CD4-positive, alpha-beta T cell treated with Interleukin-4 for 4 hours (primary cell): ENCODE measurements at places on chromosomes 6 and 20.

DNA sequence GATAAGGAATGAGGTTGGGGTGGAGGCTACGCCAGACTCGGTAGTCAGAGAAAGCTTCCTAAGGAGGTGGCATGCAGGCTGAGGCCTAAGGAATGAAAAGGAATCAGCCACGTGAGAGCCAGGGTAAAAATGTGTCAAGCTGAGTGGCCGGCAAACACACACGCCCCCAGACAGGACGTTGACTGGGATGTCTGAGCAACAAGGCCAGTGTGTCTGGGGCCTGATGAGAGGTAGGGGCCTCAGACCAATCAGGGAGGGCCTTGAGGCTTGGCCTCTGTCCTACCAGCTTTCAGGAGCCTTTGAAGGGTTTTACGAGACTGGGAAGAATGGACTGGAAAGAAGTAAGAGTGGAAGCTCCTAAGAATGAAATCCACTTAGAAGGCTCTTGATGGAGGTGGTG lies 61.0 kb upstream of the PHACTR2 start:
- DNase-seq: no peak

DNA sequence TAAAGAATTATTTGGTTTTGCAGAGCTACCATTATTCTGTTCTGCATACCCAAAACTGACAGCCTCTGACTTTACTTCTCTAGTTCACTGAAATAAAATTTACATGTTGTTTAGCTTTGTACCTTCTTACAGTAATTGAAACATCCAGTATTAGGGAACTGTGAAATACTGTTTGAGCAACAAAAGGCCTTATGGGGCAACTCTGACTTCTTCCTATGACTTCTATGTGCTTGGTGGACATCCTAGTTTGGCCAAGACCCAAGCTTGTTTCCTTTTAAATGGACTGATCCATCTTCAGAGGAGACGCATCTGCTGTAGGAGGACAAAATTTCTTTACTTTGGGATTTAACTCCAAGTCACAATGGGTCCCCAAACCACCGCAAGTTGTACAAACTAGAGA lies 44.7 kb downstream of the NR2E1 start:
- DNase-seq: no peak

DNA sequence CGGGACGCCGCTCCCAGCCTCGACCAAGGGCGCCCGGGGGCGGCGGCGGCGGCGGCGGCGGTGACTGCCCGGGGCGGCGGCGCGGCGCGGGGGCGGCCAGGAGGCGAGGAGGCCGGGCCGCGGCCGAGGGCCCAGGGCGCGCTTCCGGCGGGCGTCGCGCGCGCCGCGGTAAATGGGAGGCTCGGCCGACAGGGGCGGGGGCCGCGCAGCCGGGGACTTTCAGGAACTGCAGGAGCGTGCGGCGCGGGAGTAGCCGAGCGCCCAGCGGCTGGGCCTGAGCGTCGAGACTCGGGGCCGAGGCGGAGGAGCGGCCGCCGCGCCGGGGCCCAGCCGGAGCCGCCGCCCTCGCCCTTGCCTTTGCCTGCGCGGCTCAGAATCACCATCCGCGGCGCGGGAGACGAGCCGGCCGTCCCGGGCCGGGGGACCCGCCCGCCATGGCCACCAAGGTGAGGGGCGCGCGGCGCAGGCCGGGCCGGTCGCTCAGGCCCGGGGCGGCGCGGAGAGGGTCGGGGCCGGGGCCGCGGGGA lies at the start of gene SNX9:
Gene SNX9 (plus strand): TSS at position 246 of the 527 bp plus-strand sequence. CDS start 189 bp downstream, at position 435.
- DNase-seq: peak; percentile 31

DNA sequence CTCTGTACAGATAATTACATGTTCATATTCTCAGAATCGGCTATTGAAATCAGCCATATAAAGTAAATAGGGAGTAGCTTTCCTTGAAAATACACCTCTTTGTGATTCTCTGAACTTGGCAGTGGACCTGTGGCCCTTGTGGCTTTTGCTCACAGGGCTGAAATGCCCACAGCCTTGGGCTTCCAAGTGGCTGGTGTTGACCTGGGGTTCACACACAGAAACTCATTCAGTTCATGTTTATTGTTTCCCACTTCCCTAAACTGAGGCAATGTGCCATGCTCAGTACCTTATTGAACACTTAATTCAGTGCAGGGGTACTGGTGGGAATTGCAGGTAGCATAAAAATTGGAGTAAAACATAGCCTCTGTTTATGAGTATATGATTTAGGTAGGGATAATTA lies 19.1 kb upstream of the TULP4 start:
- no peak for DNase-seq

DNA sequence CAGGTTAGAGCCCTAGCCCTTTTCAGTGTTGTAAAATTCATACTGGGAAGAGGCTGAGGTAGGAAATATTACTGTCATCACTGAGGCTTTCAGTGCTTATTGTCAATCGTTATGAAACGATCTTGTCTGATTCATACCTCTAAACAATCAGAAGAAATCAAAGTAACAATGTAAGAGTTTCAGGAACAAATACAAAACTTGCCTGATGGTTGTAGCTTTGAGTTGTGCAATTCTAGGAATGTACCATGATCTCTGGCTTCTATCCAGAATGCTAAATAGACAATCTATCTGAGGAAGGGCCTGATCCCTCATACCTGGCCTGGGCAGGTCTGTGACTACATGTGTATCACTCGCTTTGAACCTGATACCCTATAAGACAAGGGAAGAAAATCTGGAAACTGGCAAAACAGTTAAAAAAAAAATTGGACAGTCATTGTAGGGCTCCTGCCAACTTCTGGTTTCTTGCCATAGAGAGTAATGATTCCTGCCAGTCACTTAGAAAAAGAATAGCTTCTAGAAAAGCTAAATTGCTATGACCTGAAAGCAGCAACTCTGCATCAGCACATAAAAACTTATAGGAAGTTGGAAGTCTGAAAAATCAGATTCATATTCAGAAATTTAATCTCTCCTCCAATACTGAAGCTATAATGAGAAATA lies 234.7 kb downstream of the BTBD9 start:
- DNase-seq: no peak

DNA sequence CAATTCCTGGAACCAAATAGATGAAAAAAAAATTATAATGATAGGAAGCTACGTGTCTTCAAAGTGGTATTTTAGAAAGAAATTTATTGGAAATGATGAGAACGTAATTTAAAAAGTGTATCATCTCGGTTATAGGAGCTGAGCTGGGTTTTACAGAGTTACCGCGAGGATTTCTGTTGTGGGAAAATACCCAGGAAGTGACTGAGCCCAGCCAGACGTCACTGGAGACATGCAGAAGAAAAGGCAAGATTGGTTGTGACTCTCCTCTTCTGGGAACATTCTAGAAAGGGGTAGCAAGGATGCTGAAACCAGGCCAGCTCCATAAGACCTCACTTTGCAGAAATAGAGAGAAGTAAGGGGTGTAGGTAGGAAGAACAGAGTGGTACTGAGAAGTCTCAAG lies 95.9 kb upstream of the ADGRF1 start:
- DNase-seq: no peak

DNA sequence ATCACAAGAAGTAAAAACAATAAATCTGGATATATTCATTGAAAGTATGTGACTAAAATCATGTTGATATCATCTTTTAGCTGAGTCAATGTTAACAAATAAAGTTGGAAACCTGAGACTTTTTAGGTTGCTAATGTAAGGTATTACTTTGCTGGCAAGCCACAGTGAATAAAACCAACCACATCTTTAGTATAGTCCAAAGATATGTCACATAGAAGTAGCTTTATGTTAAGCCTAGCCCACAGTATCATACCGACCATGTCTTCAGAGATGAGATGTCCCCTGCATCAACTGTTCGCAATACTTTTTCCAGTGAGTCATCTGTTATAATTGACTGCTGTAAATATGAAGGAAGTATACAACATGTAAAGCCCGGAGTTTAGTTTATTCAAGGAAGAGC lies 107.6 kb upstream of the MCHR2 start:
- no peak for DNase-seq

DNA sequence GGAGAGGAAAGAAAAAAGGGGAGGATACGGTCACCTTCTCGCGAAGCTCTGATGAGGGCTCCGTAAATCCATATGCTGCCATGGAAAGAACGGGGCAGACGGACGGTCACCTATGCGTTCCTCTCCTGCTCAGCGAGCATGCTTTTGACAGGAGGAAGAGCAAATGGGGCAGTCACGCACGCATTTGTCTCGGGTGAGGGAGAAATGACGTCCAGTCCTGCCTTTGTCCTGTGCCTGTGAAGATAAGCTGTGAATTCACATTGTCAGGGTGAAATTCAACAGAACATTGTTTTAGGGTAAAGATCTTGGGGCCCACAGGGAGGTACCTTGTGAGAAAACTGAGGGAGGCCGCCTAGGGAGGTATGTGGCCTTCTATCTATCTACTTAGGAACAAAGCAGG lies 83.8 kb downstream of the IRF4 start:
- no peak for DNase-seq

DNA sequence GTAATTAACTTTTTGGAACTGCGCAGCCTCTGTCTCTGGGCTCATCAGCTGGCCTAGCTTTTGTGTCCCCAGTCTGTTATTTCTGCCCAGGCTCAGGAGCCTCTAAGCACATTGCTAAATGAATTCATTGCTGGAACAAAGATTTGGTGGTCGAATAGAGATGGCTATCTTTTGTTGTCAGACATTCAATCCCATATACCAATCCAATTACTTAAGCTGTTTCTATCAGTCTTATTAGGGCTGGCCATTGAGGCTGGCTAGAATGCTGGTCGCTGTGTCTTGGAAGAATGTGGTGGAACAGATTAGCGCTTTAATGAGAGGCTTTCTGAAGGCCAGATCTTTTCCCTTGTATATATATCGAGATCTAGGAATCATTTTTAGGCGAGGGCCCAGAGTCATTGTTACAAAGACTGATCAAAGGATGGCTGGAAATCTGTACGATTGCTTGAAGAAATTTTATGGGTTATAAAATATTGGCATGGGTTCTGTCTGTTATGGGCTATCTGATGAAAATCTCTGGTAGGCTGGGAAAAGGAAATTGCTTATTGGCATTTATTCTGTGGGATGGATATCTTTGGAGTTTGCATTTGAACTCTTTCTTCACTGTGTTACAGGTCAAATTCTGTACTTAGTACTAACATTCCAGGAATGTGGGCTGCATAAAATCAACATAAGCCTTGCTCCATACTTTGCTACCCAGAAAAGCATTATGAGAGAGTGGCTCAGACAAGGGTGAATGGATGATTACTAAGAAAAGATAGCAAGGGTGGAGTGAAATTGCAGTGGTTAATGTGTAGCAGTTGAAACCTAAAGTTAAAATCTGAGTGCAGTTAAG lies 34.8 kb upstream of the JAG1 start:
- DNase-seq: no peak

- DNase-seq: peak; percentile 18
Measured at GRCh38 chr6:37731888-37732287, 34.2 kb upstream of the MDGA1 start.

DNA sequence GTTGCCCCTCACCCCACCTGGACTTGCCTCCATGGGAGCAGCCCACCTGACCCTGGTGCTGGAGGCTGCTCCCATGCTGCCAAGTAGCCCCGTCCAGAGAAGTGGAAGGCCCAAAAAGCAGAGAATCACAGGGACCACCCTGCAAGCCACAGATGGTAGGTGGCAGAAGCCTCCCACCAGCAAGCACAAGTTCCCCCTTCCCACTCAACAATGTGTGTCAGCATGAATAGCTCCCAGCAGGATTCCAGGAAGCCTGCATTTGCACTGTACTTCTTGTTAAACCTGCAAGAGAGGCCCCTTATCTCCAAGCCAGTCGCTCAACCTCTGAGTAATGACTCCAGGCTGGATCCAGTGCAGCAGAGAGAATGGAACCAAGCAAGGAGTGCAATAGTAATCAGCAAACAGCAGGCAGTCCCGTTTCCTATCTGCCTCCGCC lies 180.8 kb upstream of the CST7 start:
- DNase-seq: no peak

- peak; percentile 87 for DNase-seq
Measured at GRCh38 chr6:33247977-33248642, 23.6 kb downstream of the VPS52 start.

DNA sequence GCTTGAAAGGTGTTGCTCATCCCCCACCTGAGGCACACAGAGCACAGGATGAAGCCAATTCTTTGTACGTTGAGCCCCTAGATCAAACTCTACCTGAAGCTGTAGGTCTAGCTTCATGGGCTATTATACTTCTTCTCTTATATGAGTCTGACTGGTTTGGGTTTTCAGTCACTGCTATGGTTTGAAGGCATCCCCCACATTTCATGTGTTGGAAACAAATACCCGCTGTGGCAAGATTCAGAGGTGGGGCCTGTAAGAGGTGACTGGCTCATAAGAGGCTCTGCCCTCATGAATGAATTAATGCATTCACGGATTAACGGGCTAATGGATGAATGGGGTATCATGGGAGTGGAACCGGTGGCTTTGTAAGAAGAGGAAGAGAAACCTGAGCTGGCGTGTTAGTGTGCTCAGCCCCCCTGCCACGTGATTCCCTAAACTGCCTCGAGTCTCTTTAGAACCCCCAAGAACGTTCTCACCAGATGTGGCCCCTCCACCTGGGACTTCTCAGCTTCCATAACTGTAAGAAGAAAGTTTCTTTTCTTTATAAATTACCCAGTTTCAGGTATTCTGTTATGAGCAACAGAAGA lies 39.2 kb downstream of the PREX1 start:
- DNase-seq: no peak

- peak; percentile 54 for DNase-seq
Measured at GRCh38 chr6:142822383-142822782, 122.6 kb downstream of the HIVEP2 start.

GRCh38 chr20:19978511-19979210 lies 38.5 kb upstream of the NAA20 start:
- no peak for DNase-seq
